Activated CD8-positive, alpha-beta memory T cell treated with anti-CD3 and anti-CD28 coated beads for 24 hours (primary cell): ENCODE measurements at places on chromosomes 11 and 22.

GRCh38 chr11:77501758-77502157, 27.9 kb upstream of the PAK1 start:
- no peak for DNase-seq

DNA sequence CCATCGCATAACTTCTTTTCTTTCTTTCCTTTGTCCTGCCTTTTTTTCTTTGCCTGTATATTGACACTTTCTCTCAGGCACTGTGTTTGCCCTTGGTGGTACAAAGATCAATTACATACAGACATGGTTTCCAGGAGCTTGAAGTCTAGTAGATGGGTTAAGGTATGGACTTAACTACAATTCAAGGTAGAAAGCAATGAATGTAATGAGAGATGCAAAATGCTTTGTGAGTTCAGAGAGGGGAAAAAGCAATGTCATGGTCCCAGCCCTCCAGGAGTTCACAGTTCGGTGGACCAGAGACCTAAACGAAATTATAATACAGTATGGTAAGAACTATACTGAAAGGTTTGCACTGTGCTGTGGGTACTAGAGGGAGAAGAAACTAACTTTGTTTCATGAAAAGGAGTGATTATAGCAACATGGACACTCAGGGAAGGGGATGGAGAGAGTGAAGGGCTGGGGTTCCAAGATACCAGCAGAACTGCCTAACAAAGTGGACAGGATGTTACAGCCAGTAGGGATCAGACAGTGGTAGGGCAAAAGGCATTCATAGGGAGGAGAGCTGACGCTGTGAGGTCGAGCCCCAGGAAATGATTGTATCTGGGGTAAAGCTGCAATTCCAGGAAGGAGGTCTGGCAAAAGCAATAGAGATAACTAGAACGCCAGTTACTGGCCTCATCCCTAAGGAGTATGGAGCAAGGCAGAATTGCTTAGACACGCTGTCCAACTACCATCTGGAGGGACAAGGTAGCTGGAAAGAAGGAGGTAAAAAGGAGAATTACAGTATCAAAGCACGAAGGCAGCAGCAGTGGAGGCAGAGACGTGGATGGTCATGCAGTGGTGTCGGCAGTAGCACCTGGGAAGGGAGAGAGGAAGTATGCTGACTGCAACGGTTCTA, 158.3 kb upstream of the MTMR2 start:
- DNase-seq: no peak

GRCh38 chr11:83816572-83817187, 530.5 kb upstream of the CCDC90B start:
- no peak for DNase-seq

DNA sequence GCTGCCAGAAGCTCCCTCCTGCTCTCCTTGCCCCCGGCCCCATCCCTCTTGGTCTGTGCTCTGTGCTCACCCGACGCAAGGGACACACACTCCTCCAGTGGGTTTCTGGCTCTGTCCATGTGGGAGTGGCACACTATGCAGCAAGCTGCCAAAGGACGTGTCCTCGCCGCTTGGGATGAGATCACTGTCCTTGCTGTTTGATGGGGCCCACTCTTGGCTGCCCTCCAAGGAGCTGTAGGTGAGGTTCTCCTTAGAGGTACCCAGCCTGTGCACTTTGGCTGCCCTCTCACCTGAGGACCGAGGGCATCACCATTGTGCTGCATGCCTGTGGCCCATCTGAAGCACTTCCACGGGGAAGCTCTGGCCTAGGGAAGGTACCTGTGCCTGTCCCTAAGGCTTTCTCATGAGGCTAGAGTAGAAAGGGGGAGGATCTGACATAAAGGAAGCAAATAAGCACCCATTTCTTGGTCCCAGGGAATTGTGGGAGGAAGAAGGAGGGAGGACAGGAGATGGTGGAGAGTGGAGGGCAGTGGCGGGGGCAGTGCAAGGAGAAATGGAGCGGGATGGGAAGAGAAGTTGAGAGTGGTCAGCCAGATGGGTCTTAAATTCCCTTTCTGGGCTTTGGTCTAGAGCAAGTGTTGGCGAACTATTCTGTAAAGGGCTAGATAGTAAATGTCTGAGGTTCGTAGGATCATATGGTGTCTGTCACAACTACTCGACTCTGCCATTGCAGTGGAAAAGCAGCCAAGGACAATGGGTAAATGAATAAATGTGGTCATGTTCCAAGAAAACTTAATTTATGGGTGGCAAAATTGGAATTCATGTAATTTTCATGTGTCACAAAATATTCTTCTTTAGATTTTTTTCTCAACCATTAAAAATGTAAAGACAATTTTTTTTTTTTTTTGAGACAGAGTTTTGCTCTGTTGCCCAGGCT, 47.0 kb upstream of the AMPD3 start:
- DNase-seq: no peak
